CD4-positive, alpha-beta T cell treated with Interleukin-4 for 1 hour (primary cell): ENCODE measurements at places on chromosomes 5 and 9.
A peak's percentile ranks its signal among the peaks of the same experiment; 100 is the strongest.

DNA sequence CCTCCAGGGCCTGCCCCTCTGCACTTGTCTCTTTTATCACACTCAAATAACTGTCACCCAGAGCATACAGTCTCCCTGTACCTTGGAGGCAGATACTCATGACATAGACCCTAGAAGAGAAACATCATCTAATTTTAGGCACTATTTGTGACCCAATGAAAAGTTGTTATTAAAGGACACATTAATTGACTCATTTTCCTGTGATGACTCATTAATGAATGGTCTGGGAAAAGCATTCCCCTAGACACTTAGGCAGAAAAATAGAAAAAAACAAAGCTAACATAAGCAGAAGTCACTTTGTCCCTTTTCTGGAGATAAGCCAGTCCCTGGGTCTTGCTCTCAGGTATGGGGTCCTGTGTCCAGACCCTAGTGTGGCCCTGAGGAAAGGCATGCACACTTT, 15.0 kb downstream of the TRPC7 start:
- no peak for DNase-seq

DNA sequence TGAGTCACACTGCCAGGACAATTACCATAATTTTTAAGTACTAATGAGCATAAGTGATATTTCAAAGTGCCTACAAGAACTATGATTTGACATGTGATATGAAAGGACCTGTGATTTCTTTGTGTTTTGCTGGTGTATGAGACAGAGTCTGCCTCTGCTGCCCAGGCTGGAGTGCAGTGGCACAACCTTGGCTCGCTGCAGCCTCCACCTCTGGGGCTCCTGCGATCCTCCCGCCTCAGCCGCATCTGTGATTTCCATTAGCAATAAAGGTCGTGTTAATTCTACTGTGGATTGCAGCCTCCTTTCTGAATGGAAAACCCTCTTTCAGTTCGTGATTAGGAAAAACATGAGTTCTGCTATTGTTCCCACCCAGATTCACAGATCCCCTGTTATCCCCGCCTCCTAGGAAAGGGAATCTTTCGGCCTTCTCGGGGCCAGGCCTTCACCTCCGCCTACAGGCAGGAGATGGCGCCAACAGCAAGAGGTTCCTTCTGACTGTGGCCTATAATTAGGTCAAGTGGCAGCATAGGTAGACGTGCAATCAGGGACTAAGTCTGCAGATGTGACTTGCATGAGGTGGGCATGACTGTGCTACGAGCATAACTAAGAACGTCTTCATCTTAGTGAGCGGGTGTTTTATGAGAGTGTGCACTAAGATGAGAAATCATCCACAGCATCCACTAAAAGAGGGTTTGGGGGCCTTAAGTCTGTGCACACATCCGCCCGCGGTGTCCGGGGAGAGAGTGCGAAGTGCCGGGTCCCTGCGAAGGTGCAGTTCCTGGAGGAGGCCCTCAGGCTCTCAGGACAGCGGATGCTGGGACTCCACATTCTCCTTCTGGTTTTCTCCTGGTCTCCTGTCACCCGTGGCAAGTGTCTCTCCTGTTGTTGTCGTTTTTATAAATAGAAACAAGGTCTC, 23.1 kb downstream of the TRIM7 start:
- peak; percentile 81 for DNase-seq

- no peak for DNase-seq
These were observed 203.5 kb upstream of the HAPLN1 start for GRCh38 chr5:83924171-83924570.

DNA sequence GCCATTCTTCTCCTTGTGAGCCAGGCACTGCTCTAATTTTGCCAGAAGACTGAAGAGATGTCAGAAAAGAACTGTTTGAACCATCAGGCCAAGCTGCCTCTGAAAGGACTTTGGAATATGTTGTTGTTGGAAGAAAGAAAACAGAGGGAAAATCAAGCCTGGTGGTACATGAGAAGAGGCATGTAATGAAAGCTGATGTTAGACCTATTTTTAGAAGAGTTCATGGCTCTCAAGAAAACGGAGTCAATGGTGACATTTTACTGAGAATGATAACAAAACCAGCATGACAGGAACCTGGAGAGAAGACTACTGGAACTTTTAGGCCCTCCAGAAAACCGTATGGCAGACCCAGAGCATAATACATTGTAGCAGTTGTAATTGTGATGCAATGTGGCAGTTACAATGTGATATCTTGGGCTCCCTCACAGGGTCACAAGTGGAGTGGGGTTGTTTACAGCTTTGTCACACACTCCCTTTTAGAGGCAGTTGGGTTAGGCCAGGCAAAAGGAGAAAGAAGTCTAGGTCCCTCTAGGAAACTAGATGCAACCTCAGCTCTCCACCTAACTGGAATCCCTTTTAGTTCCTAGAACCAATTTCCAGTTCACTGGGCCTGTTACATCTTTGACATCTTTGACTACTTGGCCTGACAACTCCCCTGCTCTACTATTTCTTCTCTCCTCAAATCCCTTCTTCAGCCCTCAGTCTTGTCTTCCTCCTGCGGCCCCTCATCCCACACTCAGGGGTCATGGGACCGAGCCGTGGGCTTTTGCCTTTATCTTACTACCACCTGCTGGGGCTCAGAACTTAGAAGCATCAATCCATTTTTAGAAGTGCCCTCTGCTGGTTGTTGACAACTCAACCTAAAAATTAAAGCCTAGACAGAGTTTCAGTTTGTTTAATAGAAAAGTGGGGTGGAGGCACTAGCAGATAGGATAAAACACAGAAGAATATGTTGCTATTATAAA, 61.2 kb upstream of the JAK2 start:
- DNase-seq = peak; percentile 14

- no peak for DNase-seq
These were observed 15.4 kb upstream of the SNX2 start for GRCh38 chr5:122759241-122760070.

DNA sequence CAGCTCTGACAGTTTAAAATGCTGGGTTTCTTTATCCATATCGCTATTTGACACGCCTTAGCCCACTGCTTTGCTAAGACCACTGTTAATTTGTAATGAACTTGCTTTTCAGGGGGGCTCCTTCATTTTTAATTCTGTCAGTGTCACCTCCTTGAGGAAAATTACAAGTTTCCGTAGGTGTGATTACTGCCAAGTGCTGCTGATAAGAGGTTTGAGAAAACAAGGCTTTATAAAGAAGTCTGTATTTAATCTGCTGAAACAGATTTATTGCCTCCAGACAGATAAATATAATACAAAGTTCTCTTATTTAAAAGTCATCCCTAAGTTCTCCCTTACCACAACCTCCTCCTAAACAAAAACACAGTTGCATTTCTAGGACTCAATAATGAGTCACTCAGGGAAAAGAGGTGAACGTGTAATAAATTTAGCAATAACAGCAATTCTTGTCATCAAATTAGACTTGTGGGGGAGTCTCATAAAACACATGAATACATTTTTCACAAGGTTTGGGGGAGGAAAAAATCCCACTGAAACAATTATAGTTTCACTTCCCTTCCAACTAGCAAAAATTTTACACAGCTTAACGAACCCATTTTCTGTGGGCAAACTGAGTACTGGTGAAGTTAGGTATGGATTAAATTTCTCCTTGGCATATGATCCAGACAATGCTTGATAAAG, 72.8 kb downstream of the MAPKAP1 start:
- DNase-seq = no peak

- no peak for DNase-seq
These were observed 41.9 kb downstream of the MTRR start for GRCh38 chr5:7910738-7911428.

- DNase-seq = no peak
These were observed 3.4 kb downstream of the DPH7 start for GRCh38 chr9:137575364-137575715.

DNA sequence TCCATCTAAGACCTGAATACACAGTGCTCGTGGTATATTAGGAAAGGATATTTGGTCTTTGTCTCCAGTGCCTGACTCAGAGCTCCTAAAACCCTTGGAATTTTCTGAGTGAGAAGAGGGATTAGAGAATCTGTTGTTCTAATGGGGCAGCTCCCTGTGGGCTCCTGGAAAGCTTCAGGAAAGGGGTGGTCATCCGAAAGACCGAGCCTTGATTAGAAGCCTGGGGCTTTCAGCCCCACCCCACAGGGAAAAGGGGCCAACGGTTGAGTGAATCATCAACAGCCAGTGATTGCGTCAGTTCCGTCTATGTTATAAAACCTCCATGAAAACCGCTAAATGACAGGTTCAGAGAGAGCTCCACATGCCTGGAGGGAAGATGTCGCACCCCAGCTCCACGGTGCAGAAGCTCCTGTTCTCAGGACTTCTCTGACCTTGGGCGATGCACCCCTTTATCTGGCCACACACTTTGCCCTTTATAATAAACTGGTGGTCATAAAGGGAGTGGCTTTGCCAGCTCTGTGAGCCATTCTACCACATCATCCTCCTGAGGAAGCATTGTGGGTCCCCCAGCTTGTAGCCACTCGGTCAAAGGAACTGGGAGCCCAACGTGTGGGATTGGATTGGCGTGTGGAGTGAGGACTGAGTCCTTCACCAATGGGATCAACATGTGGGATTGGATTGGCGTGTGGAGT, 71.0 kb upstream of the ICE1 start:
- DNase-seq = no peak

DNA sequence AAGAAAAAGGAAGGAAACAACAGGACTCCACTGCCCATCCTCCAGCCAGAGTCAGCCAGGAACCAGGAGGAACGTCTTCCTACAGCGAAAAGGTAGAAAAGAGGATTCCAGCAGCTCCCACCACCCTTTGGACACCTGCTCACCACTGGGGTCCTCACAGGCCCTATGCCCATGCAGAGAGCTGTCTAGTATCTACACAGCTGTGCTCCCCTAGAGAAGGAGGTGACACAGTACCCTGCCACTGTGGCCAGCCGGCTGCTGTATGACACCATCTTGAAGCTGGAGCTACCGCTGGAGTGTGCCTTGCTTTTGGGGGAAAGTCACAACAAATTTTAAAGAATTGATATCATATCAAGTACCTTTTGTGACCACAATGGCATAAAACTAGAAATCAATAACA, 92.6 kb downstream of the GTF3C4 start:
- DNase-seq = no peak

DNA sequence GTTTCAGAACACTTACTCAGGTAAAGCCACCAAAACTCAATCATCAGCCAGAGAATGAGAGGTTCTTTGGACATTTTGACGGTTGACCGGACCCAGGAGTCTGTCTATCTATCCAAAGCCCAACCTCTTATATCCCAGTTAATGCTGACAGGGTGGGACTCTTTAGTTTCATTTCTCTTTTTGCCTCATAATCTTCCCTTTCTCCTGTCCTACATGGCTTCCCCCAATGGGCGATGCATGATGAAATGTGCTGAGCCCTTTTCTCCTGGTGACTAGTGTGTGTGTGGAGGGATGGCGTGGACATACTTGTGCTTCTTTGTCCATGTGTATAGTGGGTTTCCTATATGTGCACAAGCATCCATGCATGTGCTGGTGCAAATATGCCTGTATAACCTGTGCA, at the start of gene TIMD4:
TIMD4 (minus strand) TSS at position 102 of the 400 bp plus-strand sequence; CDS start at position 74, 28 bp downstream.
- no peak for DNase-seq

GRCh38 chr5:11000515-11001353, 239.7 kb upstream of the DAP start:
- no peak for DNase-seq

DNA sequence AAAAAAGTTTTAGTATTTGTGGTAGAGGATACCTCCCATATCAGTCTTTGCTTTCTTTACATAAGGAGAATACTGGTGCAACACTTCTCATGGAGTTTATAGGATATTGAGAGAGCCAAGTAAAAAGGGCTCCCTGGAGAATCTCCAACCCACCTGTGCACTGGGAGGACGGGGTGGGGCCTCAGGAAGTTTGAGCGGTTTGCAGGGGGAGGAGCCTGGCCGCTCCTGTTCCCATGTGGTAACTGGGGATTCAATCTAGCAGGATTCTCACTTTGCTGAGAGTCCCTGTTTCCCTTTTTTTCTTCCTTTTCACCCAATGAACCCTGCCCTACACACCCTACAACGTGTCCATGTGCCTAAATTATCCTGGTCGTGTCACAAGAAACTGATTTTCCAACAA, 82.8 kb downstream of the APTX start:
- no peak for DNase-seq

DNA sequence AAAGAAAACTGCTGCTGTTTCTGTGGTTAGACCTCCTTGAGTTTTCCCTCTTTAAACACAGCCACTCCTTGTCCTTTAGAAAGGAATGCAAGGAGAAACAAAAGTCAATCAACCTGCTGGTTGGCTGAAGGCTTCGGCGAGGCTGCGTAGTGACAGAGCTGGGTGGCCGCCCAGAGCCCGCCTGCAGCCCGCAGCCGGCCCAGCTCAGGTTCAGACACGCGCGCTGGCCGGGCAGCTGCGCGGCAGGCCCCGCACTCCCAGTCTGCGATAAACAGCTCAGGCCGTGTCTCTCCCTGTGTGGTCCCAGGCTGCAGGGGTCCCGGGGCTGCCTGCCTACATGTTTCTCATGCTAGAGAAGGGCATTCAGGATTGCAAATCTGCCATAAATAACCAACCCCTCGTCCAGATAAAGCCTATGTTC, 115.4 kb downstream of the HSD17B3 start:
- DNase-seq = no peak

DNA sequence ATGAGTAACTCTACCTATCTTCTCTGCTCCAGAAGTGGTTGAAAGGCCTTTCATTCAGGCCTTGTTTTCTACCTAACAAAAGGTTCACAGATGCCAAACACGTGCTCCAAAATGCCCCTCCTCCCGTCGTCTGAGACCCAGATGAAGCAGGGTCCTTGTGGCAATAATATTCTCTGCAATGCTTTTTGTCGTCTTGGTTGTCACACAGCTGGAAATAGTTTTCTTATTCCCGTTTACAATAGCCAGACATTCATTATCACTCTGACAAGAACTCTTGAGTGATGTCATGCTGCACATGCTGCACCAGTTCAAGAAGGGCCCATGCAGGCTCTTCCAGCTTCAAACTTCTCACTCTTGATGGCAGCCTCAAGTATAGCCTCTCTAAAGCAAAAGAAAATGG, 7.8 kb downstream of the LPAR1 start:
- DNase-seq = no peak
